ENCODE measurements at places on chromosomes 4 and X.

- DNase-seq = no peak
These were observed 5.9 kb downstream of the MRFAP1L1 start for GRCh38 chr4:6703786-6704185.

GRCh38 chr4:26218677-26219605 lies 101.9 kb upstream of the RBPJ start:
- peak; percentile 33 for DNase-seq

DNA sequence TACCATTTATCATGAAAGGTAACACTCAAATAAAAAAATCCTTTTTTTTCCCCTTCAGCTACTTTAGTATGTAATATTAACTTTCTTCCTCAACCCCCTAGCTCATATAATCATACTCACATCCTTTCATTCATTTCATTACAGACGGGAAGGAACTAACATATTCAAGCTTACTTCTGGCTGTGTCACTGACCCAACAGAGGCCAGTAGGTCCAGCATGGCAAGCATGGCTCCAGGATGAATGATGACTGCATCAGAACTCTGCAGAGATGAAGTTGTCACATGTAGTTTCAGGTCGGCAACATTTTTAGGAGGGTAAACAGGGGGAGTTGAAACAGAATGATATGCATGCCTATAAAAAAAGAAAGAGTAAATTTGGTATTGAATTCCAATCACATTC lies 163.4 kb downstream of the WDFY3 start:
- no peak for DNase-seq

- DNase-seq = no peak
These were observed 151.6 kb upstream of the GPC4 start for GRCh38 chrX:133566876-133567275.

GRCh38 chr4:113350576-113350975 lies 301.1 kb downstream of the ANK2 start:
- no peak for DNase-seq

- DNase-seq = no peak
These were observed 20.7 kb downstream of the OFD1 start for GRCh38 chrX:13755254-13755653.

DNA sequence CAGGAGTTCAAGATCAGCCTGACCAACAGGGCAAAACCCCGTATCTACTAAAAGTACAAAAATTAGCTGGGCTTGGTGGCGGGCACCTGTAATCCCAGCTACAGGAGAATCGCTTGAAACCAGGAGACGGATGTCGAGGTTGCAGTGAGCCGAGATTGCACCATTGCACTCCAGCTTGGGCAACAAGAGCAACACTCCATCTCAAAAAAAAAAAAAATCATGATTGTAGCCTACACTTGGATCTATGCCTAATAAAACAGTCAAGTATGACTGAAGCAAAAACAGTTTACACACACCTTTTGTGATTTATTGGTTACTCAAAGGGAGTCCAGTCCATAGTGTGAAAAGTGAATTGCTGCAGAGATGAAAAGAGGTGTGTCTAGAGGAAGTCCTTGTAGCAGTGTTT lies 34.7 kb upstream of the TASL start:
- DNase-seq = no peak

GRCh38 chrX:63929608-63930007 lies 144.6 kb upstream of the ARHGEF9 start:
- DNase-seq = no peak

- DNase-seq = peak; percentile 6
These were observed 11.3 kb upstream of the RAB40A start for GRCh38 chrX:103530545-103530944.

- no peak for DNase-seq
These were observed 60.2 kb upstream of the GPC4 start for GRCh38 chrX:133475521-133475920.

DNA sequence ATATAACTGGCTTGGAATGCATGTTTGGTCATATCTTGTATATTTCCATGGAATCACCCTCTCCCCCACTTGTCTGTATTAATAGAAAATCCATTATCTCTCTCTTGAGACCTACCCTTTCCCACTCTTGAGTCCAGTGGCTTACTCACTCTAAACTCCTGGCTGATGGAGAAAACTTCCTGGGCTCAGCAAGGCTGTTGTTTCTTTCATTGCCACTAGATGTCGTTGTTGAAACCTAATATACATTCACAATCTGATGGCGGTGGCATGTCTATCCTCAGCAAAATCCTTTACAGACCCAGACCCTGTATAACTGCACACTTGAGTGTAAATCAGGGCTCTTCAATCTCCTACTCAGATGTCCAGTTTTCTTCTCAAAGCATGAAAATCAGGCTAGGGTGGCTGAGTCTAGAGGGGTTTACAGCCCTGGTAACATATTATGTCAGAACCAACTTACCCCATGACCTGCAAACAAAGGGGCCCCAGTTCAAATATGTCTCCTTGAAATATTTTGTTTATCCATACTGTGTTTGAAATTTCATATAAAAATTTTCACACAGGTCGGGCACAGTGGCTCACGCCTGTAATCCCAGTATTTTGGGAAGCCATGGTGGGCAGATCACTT lies 70.0 kb upstream of the FAM241A start:
- DNase-seq = peak; percentile 71

GRCh38 chrX:39969099-39969818 lies 128.5 kb downstream of the BCOR start:
- no peak for DNase-seq

DNA sequence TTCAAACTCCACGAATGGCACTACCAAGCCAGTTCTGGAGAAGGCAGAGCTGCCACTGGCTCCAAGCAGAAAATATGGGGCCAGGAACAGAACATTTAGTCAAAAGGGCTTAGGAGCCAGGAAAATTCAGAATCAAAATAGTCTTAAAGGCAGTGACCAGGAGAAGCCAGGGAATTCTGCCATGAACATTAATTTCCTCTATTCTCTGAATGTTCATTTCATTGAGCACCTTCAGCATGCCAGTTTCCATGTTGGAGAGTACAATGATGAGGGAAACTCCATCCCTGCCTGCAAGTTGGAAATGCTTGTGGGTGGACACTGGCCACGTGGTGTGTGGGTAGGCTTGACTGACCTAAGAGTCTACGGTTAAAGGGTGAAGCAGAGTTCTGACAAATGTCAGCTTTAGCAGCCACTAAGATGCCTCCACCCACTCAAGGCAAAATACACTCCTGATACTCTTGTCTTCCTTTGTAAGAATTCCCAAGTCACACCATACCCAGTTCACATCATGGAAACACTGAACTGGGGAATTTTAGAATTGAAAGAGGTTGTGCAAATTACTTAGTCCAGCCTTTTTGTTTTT lies 190.1 kb upstream of the C1QTNF7 start:
- DNase-seq = no peak

DNA sequence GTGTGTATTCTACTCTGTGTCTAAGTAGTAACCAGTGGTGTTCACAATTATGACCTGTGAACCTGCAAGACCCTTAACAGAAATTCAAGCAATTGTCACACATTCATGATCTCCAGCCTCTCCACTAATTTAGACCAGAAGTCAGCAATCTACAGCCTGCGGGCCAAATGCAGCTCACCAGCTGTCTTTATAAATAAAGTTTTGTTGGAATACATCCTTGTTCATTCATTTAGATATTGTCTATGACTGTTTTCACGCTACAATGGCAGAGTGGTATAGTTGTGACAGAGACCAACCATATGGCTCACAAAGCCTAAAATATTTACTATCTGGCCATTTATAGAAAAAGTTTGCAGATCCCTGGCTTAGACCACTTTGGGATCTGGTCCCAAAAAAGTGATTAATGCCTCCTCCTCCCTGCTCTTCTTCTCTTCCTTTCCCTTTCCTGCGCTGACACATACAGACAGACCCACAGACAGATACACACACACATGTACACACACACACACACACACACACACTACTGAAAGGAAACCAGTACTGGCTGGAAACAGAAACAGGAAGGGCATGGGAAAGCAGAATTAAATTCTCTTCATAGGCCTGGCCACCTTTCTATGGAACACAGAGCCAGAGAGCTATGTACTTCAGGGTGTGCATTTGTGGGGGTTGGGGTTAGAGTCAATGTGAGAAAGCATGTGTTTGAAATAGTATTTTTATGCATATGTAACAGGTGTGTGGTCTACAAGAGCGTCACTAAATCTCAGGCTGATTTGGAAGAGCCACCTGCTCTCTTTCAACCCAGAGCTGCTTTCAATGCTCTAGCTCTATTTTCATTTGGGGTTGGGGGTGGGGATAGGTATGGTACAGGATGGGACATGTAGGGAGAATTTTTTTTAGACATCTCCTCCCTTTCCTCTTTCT lies 49.7 kb upstream of the TMEM164 start:
- no peak for DNase-seq

DNA sequence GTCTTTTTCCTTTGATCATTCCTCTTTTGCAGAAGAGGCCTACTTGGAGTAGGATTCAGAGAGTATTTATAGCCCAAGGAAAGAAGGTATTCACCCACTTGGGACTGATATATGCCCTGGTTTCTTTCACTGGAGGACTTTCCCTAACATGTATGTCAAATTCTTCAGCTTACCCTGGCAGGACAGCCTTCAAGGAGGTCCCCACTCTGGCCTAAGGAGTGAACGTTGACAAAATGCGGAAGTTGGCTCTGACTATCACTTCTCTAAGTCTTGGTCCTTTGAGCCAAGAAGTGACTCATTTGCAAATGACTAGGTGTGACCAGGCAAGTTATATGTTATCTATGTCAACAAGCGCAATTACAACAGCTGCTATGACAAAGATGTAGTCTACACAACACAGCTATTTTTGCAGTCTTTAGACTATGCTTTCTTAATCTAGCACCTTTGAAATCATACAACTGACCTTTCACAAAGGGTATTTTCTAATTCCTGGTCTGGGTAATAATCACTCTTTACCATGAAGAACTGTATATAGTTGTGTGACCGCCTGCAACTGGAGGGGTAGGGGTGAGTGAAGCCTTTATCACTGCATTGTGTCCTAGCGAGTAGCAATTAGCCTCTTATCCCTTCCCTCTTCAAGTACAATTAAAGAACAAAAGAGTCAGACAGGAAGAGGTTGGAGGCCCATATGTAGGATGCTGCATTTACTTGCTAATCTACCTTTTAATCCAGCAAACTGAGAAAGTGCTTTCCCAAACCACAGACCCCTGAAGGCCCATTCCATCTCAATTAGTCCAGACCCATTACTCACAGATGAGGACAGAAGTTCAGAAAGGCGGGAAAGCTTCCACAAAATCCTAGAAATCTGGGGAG lies 50.1 kb downstream of the RASGEF1B start:
- no peak for DNase-seq

DNA sequence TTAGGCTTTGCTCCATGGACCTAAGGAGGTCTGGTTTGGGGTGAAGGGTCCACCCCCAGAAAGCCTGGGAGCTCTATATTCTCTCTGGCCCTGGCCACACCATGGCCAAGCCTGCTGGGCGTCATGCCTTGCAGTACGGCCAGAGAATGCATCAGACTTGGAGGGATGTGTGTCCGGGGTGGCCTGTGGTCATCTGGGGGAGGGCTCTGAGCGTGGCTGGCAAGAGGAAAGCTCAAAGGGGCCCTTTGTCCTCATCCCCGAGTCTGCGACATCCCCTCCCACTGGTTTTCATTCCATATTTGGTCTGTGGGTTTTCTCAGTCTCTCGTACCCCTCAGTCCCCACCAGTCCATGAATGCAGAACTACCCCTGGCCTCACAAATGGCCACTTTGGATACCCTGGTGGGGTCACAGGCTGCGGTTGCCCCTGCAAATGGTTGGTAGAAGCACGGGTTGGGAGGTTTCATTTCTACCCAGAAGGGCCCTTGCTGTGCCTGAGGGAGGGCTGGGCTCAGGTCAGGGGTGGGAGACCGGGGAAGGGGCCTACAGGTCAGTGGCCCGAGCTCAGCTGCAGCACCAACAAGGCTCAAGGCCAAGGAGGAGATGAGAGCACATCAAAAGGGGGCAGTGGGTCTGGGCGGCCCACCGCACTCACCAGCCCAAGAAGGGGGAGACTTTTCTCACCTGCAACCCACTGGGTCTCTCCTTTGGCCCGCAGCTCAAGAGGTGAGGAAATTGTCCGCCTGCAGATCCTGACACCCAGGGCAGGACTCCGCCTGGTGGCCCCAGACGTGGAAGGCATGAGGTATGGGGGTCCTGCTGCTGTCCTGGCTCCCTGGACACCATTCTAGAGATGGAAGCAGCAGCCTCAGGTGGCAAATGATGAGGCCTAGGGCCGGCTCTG lies 30.2 kb downstream of the ZNF185 start:
- no peak for DNase-seq

- DNase-seq = no peak
These were observed 52.3 kb downstream of the LGI2 start for GRCh38 chr4:24978291-24979075.

DNA sequence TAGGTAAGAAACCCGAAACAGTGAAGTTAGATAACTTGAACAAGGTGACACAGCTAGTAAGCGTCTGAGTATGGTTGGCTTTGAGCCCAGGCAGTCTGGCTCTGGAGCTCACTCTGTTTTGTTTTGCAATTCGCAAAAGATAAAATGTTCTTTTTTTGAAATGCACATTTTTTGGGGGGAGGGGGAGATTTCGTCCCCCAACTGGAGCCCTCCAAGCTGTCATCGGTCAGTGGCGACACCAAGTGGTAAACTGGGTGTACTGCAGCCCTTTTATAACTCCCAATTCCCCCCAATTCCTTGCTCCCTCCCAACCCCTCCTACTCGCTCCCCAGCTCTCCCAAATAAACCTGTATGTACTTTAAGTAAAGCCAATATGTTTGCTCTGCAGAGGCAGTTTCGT lies 2.8 kb upstream of the CLCN5 start:
- DNase-seq = peak; percentile 39

DNA sequence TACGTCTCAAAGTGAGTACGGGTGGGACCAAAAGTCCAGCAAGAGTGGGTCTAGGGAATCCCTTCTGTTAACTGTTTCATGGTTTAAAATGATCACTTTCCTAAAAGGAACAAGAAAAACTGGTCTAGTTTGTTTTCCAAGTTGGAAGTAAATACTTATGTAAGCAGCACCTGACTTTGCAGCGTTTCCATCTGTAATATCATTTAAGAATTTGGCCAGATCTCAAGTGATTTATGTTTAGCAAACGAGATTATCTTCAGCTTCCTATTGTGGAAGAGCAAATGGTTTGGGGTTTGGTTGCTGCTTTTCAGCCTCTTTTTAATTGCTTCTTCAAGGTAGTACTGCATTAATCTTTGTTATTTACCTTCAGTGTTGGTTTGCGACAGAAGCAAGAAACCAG lies 50.4 kb downstream of the FHIP1A start:
- DNase-seq = no peak

DNA sequence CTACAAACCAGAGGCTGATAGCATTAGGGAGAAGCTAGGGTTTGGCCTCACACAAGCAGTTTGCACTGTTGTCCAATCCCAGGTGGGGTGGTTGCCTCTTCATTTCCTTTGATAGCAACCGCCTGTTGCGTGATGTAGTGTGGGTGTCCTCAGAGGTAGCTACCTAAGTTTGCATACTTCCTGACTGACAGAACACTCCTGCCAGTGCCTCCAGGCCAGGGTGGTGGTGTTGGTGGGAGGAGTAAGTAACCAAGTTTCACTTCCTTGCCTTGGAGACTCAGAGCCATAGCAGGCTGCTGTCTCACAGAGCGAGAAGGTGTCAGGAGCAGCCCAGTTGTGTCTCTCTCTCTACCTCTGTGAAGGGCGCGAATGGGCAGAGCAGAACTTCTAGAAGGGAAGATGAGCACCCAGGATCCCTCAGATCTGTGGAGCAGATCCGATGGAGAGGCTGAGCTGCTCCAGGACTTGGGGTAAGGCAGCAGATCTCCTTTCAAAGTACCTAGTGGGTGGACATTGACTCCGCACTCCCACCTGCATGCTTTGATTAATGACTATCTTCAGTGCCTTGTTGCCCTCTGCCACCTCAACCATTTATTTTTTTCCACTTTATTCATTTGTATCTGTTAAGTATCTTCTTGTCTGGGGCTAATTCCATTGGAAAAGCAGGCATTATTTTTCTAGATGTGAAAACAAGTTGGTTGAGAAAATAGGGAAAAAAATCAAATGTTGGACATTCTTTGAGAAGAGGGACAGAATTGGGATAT lies at the start of gene DAPP1:
Gene DAPP1, plus strand, starts transcription at position 283 of the 764 bp plus-strand sequence. Its CDS starts 87 bp downstream, at position 370.
- no peak for DNase-seq
